ENCODE measurements at places on chromosomes 5 and 9. TPM values are rescaled to one million over a fixed set of nuclear protein-coding genes. Genes with fewer than 3 reads are reported as not detected.

Gene COL23A1
- not detected for total RNA-seq

Gene GADD45G
- not detected for total RNA-seq

- H3K27me3 ChIP-seq: peaks cover 6% of the 10 kb centered on the region
- H3K36me3 ChIP-seq: no peaks in the 10 kb centered on the region
- no peak overlapping the region for H3K27ac ChIP-seq
Observed at GRCh38 chr9:135698767-135699166, 514 bp downstream of the SOHLH1 start.

- H3K4me3 ChIP-seq: no peak overlapping the region
- DNase-seq: peak; percentile 44
- H3K36me3 ChIP-seq: no peaks in the 10 kb centered on the region
- H3K27ac ChIP-seq: no peak overlapping the region
- peaks cover 48% of the 10 kb centered on the region for H3K4me1 ChIP-seq
- H3K27me3 ChIP-seq: no peaks in the 10 kb centered on the region
Observed at GRCh38 chr5:68423154-68423811, 207.7 kb downstream of the PIK3R1 start.

GRCh38 chr9:133226219-133227171 lies 17.4 kb upstream of the OBP2B start:
- peaks cover 19% of the 10 kb centered on the region for H3K27me3 ChIP-seq
- H3K27ac ChIP-seq: no peak overlapping the region
- no peaks in the 10 kb centered on the region for H3K4me1 ChIP-seq
- H3K36me3 ChIP-seq: no peaks in the 10 kb centered on the region

DNA sequence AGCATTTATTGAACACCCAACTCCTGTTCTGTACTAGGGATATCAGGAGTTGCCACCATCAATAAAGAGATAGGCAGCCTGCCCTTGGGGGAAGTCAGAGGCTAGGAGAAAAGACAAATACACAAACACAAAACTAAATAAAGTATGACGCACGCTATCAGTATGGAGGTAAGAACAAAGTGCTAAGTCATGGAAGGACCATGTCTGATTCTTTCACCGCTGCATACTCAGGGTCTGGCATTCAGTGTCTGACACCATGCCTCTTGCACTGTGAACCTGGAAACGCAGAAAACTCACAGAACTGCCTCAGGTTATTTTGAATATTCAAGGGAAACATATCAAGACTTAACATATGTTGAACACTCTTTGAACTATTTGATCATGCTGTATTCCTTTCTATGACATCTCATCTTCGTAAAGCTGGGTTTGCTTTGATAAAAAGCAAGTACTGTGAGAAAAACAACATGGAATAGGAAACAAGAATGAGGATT lies 65.3 kb downstream of the ADAMTSL1 start:
- no peak for DNase-seq
- peaks cover 28% of the 10 kb centered on the region for H3K4me1 ChIP-seq
- peaks cover 67% of the 10 kb centered on the region for H3K36me3 ChIP-seq
- no peak overlapping the region for H3K27ac ChIP-seq
- no peak overlapping the region for H3K4me3 ChIP-seq

GRCh38 chr9:118962426-118962825 lies 406.8 kb downstream of the BRINP1 start:
- H3K27ac ChIP-seq: peak overlapping the region; percentile 66
- no peak overlapping the region for H3K4me3 ChIP-seq
- H3K4me1 ChIP-seq: peaks cover 17% of the 10 kb centered on the region
- H3K27me3 ChIP-seq: no peaks in the 10 kb centered on the region
- DNase-seq: peak; percentile 25

GRCh38 chr9:107905308-107906020 lies 415.9 kb upstream of the KLF4 start:
- H3K4me1 ChIP-seq: no peaks in the 10 kb centered on the region
- no peaks in the 10 kb centered on the region for H3K36me3 ChIP-seq
- H3K4me3 ChIP-seq: no peak overlapping the region
